LHCN-M2 (cell line): ENCODE measurements at places on chromosomes 12 and 14.
A peak's percentile ranks its signal among the peaks of the same experiment; 100 is the strongest.

DNA sequence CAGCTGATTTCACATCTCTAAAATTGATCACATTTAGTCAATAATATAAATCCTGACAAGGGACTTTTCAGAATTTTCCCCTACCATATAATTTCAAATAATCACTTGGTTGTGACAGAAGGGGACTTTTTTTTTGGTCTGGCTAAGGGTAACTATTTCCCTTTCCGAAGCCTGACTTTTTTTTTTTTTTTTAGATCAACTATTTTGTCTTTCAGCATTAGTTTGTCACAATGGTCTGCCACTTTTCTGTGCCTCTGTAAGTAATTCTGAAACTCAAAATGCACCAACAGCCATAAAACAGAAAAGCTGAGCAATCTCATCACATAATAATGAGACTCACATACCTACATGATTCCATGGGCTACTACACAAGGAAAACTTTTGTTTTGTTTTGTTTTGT, 266.4 kb downstream of the SSPN start:
- DNase-seq = no peak

DNA sequence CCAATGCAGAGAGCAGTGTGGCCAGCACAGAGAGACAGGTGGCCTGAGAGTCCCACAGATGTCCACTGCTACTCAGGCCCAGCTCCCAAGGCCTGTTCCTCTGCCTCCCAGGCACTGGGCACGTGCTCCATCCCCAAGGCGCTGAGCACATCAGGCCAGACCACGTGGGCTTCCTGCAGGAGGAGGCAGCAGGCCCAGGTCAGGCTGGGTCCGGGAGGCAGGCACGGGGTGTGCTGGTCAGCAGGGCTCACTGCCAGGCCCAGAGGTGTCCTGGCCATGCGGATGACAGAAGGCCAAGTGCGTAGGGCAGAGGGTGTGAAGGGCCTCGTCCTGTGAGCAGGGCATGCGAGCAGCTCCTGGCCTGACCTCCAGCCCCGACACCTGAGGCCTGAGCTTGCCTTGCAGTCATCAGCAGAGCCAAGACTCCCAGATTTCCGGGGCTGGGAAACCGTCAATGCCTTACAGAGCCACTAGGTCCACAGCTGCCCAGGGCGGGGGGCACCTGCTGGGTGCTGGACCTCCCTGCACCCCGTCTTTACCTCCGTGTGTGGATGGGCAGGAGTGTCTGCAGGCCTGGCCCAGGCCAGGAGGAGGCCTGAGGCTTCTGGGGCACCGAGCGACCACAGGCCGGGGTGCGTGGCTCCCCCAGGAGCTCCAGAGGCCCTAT, 14.9 kb downstream of the TRMT61A start:
- no peak for DNase-seq

DNA sequence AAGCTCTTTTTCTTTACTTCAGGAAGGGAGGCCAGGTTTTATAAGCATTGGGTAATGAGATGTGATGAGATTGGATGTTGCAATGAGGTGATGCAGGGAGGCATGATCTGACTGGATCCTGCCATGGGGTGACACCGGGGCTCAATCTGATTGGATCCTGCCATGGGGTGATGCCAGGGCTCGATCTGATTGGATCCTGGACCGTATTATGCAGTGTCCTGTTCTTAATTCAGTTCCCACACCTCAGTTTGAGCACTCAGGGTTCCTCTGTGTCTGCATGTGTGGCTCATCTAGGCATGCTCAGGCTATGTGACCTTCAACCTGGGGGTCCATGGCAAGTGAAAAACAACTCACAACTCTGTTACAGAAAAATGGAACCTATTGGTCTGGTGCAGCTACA, 166.4 kb downstream of the SLC15A4 start:
- no peak for DNase-seq

GRCh38 chr12:3725388-3726115, 27.4 kb downstream of the CRACR2A start:
- peak; percentile 12 for DNase-seq

DNA sequence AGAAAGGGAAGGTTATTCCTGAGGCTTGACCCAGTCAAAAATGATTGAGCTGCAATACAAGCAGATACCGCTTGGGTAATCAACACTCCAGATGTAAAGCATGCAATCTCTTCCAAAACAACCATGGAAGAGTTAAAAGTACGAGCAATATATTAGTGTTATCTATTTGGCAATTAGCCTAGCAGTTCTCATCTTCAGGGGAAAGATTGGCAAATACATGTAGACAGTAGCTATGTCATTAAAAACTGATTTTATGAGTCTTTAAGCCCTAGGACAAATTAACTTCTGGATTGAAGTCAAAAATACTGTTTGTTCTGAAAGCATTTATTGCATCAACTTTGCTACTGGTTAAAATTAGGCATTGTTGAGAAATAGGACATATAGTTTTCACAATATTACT, 9.3 kb upstream of the GYS2 start:
- DNase-seq = no peak

- no peak for DNase-seq
These were observed at the start of gene REM2 for GRCh38 chr14:22883173-22883976. Gene REM2 (plus strand): TSS chr14:22883222. CDS start chr14:22883288, 66 bp downstream.

DNA sequence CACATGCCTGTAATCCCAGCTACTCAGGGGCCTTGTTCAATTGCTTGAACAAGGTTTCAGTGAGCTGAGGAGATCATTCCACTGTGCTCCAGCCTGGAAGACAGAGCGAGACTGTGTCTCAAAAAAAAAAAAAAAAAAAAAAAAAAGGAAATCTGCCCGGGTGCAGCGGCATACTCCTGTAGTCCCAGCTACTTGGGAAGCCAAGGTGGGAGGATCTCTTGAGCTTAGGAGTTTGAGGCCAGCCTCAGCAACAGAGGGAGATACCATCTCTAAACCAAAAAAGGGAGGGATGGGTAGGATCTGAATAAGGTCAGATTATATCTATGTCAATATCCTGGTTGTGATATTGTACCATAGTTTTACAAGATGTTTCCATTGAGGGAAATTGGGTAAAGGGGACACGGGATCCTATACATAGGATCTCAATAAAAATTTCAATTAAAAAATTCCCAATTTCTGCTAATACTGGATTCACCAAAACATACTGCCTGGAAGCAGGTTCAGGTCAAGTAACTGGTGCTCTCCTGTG, 76.4 kb downstream of the BORCS5 start:
- no peak for DNase-seq

- no peak for DNase-seq
These were observed 636.6 kb downstream of the FLRT2 start for GRCh38 chr14:86166541-86166940.

GRCh38 chr12:86697916-86698640, 441.9 kb upstream of the MGAT4C start:
- no peak for DNase-seq

- no peak for DNase-seq
These were observed 850 bp upstream of the ZNF385A start for GRCh38 chr12:54385251-54385914.

DNA sequence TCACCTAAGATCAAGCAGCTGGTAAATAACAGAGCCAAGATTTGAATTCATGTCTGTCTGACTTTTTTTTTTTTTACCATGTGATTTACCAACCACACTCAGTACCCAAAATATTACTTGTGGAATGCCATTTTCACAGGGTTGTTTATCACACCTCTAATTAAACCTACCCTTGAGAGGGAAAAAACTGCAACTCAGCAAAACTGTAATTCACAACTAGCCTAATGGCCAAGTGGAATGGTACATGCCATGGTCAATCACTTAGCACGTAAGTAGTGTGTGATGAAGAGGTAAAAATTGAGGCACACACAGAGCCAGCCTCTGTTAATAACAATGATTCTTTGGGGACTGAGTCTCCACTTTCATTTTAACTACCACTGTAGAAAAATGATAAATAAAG, 412.9 kb upstream of the GARIN6 start:
- DNase-seq = no peak

DNA sequence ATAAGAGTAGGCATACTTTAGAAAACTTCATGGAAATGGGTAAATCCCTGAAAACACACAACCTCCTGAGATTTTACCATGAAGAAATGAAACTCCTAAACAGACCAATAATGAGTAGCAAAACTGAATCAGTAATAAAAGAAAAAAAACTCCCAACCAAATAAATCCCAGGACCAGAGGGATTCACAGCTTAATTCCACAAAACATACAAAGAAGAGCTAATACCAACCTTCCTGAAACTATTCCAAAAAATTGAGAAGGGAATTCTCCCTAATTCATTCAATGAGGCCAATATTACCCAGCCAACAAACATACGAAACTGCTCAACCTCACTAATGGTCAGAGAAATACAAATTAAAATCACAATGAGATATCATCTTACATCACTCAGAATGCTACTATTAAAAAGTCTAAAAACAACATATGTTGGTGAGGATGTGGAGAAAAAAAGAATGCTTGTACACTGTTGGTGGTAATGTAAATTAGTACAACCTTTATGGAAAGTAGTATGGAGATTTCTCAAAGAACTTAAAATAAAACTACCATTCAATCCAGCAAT, 97.3 kb upstream of the ST8SIA1 start:
- DNase-seq = no peak

GRCh38 chr14:60211153-60211552, 37.9 kb upstream of the PPM1A start:
- DNase-seq = no peak

DNA sequence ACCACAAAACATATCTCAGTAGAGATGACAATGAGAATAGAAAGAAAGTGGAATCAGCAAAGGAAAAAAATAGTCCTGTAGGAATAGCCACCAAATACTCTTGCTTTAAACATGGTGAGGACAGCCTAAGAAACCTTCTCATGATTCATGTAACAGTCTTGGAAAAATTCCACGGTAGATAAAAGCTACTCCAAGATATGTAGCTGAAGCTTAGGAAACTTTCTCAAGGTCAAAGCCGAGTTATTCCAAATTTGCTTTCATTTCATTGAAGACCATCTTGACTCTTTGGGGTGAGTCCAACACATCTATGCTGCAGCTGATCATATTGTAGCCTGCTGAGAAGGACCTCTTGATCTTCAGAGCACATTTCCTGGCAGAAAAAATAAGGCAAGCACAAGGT, 157.6 kb downstream of the PAH start:
- DNase-seq = no peak

- no peak for DNase-seq
These were observed 122.4 kb upstream of the AMIGO2 start for GRCh38 chr12:47202176-47202575.

DNA sequence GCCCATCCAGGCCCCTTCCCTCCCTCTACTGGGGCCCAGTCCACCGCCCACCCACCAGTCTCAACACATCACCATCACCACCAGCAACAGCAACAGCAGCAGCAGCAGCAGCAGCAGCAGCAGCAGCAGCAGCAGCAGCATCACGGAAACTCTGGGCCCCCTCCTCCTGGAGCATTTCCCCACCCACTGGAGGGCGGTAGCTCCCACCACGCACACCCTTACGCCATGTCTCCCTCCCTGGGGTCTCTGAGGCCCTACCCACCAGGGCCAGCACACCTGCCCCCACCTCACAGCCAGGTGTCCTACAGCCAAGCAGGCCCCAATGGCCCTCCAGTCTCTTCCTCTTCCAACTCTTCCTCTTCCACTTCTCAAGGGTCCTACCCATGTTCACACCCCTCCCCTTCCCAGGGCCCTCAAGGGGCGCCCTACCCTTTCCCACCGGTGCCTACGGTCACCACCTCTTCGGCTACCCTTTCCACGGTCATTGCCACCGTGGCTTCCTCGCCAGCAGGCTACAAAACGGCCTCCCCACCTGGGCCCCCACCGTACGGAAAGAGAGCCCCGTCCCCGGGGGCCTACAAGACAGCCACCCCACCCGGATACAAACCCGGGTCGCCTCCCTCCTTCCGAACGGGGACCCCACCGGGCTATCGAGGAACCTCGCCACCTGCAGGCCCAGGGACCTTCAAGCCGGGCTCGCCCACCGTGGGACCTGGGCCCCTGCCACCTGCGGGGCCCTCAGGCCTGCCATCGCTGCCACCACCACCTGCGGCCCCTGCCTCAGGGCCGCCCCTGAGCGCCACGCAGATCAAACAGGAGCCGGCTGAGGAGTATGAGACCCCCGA, 6.8 kb upstream of the RNU7-1 start:
- no peak for DNase-seq

- peak; percentile 82 for DNase-seq
These were observed 25.5 kb upstream of the DTX1 start for GRCh38 chr12:113030875-113031525.

GRCh38 chr14:57962325-57963035, 96.6 kb upstream of the SLC35F4 start:
- no peak for DNase-seq

GRCh38 chr12:38930990-38931389, 25.6 kb upstream of the CPNE8 start:
- DNase-seq = no peak

DNA sequence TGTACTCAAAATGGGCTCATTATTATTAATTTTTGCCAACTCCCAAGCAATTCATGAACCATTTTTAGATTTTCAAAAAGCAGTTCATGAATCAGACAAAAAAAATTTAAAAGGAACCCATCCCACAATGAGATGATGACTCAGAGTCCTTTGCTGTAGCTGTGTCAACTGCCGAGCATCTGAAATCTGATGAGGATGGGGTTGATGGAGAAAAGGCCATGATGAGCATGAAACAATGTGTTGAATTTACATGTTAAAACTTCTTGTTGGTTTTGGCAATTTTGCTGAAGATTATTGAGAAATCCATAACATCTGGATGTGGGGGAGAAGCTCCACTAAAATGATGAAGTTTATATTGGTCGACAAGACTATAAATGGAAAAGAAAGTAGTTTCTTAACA, 378.0 kb downstream of the FOXG1 start:
- DNase-seq = peak; percentile 94

DNA sequence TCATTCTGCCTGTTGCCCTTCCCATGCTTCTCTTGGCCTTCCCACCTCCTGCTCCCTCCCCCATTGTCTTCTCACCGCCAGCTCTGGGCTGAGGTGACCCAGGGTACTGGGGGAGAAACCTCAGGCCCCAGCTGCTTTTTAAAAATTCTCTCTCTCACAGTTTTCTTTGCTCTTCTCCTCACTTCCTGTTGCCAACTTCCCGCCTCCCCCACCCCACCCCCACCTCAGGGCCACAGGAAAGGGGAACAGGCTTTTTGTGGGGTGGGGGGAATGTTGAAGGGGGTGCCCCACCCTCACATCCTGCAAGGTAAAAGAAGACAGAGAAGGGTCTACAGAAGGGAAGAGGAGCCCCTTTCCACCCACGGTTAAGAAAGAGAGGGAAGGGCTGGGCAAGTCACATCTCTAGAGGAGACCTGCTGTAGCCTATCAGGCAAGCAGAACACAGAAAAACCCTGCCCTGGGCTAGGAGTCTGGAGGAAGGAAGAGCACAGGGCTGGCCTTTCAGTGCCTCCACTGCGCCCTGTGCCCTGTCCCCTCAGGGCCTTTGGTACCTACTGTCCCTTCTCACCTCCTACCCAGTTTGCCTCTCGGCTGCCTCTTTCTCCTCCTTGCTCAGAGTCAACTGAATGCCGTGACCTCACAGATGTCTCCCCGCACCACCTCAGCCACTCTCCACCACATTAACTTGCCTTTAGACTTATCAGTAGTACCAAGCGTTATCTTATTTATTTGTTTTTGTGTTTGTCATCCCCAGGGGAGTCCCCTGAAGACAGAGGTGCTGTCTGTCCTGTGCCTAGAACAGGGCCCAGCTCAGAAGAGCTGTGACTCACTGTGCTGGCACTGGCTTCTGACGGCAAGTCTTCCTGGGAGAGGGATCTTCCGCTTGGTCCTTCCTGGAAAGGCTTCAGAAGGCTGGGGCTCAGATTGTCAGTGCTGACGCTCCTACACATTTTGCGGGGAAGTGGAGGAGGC, 1.7 kb downstream of the ARHGAP9 start:
- no peak for DNase-seq

GRCh38 chr12:4649358-4649661, 396 bp downstream of the NDUFA9 start:
- no peak for DNase-seq

GRCh38 chr12:118206107-118206412, 70.1 kb downstream of the PEBP1 start:
- DNase-seq = no peak
